Activated CD4-positive, CD25-positive, alpha-beta regulatory T cell treated with anti-CD3 and anti-CD28 coated beads, Interleukin-2, amount 50 U/mL, for 72 hours (primary cell): ENCODE measurements at places on chromosomes 1 and 21.
A peak's percentile ranks its signal among the peaks of the same experiment; 100 is the strongest.

- no peak for DNase-seq
Measured at GRCh38 chr1:152537496-152537895, 23.2 kb downstream of the CRCT1 start.

DNA sequence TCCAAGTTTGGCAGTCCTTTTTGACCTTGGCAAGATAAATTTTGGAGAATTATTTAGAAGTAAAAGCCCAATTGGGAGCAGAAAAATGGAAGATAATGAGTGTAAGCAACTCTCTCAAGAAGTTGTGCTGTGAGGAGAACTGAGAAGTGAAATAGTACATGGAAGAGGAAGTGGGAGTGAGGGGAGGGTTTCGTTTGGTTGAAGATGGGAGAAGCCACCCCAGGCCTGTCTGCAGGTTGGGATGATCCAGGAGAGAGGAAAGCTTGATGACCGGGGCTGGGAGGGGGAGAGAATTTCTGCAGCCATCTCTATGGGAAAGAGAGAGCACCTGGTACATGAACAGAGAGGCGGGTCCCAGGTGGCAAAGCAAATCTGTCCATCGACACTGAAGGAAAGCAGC, 8.6 kb upstream of the RCAN1 start:
- DNase-seq, result no peak

DNA sequence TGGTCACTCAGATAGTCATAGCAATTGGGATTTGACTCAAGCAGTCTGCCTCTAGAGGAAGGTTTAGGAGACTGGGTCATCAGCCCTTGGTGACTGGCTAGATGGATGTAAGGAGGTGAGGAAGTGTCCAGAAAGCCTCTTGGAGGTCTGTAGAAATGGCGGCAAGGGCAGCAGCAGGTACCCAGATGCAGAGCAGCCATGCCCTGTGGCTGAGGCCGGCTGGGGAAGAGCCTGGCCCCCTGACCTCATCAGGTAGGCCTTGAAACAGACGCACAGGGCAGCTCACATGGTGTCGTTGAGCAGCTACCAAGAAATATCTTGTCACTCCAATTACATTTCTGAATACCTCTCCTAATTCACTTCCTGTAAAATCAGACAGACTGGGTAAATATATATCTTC, 98.2 kb downstream of the DMRTB1 start:
- no peak for DNase-seq

DNA sequence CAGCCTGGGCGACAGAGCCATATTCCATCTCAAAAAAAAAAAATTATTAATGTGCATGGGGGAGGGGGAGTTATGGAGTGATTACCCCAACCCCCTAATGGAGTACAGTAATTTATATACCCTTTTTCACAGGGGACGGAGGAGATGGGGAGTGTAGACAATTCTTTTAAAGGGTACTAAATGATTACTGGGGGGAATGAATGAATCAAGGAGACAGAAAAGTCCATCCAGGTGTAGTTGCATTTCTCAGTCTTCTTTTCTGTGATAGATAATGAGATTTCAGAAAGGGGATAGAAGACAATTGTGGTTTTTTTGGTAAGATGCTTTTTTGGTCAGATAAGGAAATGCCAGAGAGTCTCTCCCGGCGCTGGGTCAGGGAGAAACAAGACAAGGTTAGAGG, 13.0 kb downstream of the OSBPL9 start:
- no peak for DNase-seq

DNA sequence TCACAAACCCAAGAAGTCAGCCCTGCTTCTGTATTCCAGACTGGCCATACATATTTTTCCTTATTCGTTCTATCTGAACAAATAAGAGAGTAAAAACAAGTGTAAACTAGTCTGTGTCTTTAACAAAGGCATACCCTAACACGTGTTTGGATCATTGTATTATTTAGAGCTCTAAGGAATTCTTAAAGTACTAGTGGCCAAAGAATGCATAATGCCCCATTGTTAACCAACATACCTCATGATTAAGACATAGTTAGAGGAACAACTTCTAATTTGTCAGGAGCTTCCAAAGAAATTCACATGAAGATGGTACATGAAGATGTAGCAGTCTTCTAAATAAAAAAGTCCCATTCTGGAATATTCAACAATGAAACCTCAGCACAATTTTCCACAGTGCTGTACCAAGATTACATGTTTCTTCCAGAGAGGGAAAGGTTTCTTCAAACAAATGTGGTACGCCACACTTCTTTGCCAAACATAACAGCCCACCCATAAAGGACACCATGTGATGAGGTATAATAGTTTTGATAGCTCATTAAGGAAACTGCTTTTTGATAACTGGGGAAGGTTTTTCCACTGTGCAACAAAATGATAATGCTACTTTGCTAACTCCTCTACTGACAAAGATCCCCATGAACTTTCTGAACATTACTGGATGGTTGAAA, 5.0 kb downstream of the PALMD start:
- no peak for DNase-seq

DNA sequence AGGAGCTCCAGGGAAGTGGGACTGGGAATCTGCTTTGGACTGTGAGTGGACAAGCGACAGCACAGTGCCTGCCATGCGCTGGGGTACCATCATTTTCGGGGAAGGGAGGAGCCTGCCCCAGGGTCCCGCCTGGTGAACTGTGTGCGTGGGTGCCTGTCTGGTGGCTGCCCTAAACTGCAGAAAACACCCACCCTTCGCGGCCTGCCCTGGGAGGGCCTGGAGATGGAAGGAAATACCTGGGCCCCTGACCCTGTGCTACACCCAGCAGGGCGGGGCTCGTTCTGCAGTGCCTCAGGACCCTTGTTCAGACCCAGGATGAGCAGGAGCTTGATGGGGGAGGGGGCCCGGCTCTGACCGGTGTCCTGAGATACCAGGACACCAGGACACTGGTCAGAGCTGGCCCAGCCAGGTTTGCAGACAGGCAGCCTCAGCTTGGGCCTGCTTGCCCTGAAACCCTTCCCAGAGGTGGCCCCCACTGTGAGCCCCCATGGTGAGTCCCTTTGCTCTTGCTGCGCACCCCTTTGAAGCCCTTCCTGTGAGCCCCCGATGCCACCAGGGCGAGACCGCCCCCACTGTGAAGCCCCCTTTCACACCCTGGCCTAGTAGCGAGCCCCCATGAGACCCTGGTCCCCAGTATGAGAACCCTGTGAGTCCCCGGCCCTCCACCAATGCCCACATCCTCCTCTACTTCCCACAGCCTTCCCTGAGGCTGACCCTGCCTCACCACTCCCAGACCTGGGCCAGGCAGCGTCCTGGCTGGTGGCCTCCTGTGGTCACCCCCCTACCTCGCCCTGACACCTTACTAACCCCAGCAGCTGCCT, 2.6 kb downstream of the GJC2 start:
- no peak for DNase-seq

DNA sequence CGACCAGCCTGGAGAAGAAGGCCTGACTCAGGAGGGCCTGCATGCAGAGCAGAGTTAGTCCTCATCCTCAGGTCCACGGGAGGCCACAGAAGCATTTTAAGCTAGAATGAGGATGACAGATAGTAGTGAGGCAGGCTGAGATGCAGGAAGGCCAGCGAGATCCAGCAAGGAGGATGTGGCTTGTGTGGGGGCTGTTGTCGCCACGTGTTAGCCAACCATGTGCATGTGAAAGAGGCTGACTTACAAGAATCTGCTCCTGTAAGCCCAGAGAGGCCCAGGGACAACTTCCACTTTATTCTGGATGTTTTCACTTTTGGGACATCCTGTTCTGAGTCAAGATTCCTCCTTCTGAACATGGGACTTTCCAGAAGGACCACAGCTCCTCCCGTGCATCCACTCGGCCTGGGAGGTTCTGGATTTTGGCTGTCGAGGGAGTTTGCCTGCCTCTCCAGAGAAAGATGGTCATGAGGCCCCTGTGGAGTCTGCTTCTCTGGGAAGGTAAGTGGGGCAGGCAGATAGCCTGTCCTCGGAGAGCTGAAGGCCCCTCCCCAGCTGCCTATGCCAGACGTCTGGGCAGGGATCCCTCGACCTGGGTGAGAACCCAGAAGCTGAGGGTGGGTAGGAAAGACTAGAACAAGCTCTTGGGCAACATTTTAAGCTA, at the start of gene SLAMF8:
Gene SLAMF8, plus strand, starts transcription at position 433 of the 661 bp plus-strand sequence. Its CDS starts 26 bp downstream, at position 459.
- peak; percentile 44 for DNase-seq

GRCh38 chr1:92980732-92981647, 19.7 kb upstream of the DIPK1A start:
- no peak for DNase-seq

DNA sequence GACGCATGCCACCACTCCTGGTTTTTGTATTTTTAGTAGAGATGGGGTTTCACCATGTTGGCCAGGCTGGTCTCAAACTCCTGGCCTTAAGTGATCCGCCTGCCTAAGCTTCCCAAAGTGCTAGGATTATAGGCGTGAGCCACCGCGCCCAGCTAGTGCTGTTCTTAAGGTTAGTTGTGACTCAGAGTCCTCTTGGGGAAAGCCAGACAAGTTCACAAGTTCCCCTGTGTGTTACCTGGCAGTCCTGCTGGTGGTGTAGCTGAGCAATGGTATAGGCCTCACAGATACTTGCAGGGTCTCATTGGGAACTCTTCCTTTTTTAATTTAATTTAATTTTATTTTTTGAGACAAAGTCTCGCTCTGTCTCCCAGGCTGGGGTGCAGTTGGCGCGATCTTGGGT, 10.6 kb downstream of the CFAP126 start:
- DNase-seq, result no peak

DNA sequence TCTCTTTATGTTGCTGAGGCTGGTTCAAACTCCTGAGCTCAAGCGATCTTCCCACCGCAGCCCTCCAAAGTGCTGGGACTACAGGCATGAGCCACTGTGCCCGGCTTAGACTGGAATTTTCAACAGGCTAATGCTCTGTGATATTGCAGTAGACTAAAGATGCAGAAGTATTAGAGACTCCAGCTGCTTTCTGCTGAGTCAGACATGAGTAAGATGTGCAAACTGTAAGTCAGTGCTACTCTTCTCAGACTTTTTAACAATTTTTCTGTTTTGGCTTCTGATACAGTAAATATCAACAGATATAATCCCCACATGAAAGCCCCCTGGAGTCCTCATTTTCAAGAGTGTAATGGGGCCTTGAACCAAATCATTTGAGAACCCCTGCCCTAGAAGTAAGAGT, 29.3 kb upstream of the NLRP3 start:
- DNase-seq, result no peak

GRCh38 chr1:180254854-180255253, 24.8 kb downstream of the LHX4 start:
- no peak for DNase-seq

DNA sequence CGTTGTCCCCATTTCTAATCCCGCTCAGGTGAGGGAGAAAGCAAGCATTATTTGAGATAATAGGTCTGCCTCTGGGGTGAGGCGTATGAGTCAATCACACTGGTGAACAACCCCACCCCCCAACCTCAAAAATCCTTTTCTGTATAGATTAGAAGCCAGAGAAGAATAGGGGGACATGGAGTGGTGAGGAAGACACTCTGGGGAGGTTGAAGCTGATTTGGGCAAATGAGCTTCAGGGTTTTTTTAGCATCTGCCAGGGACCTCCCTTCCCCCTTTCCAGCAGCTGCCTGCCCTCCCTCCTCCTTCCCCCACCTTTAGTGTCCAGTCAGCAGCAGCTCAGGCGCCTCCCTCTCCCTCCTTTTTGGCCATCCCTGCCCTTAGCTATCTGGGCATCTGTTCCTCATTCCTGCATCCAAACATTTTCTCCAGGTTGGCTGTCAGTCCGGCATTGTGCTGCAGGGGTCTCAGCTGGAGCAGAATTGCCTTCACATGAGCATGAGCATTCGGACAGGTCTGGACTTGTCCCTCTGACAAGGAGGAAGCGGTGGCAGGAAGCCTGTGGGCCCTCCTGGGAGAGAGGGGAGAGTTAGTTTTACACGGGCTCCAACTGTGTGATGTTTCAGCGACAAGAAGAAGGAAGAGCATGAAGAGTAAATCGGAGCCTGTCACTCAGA, 30.8 kb upstream of the PTGFRN start:
- no peak for DNase-seq

DNA sequence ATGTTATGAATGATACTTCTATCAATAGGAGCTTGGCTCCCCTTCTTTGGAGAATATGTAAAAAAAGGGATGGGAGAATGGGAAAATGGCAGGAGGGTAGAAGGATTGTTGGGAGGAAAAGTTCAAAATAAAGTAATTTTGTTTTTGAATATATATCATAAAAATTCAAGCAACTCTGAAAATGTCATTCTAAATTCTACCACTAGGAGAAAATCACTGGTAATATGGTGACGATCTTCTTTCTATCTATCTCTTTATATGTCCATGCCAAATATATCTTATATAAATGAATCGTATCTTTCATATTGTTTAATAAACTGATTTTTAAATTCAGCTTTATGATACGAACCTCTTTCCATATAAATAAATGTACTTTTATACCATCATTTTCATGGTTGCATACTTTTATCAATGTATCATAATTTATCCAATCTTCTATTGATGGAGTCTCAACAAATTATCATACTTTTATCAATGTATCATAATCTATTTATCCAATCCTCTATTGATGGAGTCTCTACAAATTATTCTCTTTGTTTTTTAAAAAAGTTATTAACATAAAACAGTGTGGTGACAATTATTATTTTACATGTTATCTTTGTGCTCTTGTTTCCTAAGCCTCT, 73.7 kb upstream of the MARK1 start:
- no peak for DNase-seq

- DNase-seq, result no peak
Measured at GRCh38 chr1:201795066-201795465, 33.9 kb upstream of the IPO9 start.

- no peak for DNase-seq
Measured at GRCh38 chr1:59243550-59243949, 53.3 kb upstream of the FGGY start.

DNA sequence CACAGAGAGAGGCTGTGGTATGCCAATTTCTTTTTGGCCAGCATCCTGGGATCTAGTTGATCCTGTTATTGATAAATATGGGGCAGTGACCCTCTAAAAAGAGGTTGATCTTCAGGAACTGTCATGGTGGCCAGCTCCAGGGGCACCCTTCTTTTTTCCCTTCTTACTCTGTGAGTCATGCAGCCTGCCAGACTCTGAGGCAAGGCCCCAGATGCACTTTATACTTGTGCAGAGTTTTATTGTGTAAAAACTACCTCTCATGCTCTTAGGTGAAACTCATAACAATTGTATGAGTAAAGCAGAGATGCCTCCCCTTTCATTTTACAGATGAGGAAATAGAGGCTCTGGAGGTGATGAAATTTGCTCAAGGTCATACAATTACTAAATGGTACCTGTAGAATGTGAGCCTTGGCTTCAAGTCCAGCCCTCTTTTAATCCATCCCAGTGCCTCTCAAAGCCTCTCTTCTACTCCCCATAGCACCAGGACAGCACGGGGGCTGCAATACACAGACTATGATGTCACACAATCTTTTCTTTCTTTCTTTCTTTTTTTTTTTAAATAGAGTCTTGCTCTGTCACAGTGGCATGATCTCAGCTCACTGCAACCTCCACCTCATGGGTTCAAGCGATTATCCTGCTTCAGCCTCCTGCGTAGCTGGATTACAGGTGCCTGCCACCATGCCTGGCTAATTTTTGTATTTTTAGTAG, 387.8 kb downstream of the KCNH1 start:
- DNase-seq, result no peak
